Sigmoid colon (tissue), 7 donors: ENCODE measurements at places on chromosomes 7 and 10. TPM values are rescaled to one million over a fixed set of nuclear protein-coding genes. Genes with fewer than 3 reads are reported as not detected.

- DNase-seq, result peak; percentile 48
Observed at GRCh38 chr10:93481637-93482144, 443 bp downstream of the MYOF start.

DNA sequence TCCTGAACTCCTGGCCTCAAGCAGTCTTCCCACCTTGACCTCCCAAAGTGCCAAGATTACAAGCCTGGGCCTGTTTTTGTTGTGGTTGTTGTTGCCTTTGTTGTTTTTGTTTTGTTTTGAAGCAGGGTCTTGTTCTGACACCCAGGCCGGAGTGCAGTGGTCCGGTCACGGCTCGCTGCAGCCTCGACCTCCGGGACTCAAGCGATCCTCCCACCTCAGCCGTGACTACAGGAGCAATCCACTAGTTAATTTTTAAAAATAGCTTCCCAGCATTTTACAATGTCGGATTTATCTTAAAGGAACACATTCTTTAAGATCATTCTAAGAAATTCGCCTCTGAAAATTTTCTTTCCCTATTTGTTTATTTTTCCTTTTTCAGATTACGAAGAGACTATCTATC is 27.7 kb upstream of the AP5Z1 start:
- DNase-seq, result no peak

- no peak for DNase-seq
Observed at GRCh38 chr10:31075434-31075833, 43.8 kb upstream of the ZNF438 start.

DNA sequence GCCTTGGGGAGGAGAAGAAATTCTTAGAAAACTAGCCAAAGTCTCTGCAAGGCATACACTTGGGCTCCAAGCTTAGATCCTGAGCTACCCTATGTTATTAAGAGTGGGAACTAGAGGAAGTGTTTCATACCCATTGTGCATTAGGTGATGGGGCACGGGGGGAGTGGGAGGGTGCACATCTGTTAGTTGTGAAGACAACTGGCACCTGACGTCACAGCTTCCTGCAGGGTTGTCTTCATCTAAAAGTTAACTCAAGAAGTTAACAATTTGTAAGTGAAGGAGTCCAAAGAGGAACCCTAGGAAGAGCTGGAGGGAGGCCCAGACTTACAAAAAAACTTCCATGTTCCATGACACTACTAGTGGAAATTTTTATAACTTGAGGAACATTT is 158.1 kb downstream of the ADRA2A start:
- no peak for DNase-seq

DNA sequence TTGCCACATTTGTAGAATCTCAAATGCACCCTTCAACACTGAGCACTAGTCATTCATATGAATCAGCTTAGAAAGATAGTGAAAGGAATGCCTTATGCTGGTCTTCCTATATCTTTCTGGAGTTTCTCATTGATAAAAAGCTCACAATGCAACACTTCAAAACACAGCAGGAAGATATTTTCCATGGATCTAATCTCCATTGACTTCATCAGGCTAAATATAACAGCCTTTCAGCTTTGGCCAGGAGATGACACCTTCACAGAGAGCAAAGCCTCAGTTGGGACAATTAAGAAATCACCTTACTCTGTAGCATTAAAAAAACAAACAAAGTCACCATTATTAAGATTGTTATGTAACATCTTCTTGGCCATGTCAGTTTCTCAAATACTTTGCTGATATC is 6.7 kb downstream of the NRP1 start:
- DNase-seq, result no peak

Gene MPP7
- 50.3 TPM for total RNA-seq

Gene CPED1
- 82.4 TPM for total RNA-seq
